ENCODE measurements at places on chromosomes 5 and 9.

- no peak for DNase-seq
These were observed 6.5 kb downstream of the ZNF462 start for GRCh38 chr9:106869458-106869857.

- DNase-seq = no peak
These were observed 459.0 kb upstream of the KLF4 start for GRCh38 chr9:107948601-107949000.

DNA sequence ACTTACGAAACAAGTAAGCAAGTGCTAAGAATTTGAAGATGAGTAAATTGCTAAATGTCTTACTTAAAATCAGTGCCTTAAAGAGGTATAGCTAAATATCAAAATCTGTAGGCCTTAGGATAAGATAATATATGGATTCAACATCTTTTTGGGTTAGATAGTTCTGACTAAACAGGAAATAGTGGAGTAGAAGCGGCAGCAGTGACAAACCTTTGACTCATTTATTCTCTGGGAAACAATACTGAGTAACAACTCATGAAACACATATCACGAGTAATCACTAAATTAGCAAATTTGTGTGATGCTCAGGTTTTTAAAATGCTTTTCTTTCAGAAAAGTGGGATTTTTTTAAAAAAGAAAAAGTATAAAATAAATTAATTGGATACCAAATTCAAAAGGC lies 762.1 kb upstream of the TYRP1 start:
- no peak for DNase-seq

GRCh38 chr5:56123531-56124243 lies 109.4 kb downstream of the ANKRD55 start:
- DNase-seq = no peak

GRCh38 chr9:80285326-80285725 lies 713.6 kb downstream of the TLE4 start:
- DNase-seq = no peak

DNA sequence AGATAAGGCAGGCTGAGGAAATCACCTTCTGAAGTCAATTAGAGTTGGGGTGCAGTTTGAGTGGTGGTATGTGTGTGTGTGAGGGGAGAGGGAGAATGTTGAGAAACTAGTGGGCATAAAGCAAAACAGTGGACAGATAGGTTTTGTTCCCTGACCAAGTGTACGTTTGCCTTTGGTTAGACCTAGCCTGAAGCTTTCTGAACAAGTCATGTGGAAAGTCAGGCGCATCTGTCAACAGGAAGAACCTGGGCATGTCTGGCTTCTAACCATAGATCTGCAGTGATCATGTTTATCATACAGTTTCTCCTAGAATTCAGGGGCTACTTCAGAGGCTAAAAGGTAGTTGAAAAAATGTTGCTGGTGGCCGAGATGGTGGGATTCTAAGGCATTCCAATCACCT lies 143.2 kb upstream of the PCA3 start:
- no peak for DNase-seq

DNA sequence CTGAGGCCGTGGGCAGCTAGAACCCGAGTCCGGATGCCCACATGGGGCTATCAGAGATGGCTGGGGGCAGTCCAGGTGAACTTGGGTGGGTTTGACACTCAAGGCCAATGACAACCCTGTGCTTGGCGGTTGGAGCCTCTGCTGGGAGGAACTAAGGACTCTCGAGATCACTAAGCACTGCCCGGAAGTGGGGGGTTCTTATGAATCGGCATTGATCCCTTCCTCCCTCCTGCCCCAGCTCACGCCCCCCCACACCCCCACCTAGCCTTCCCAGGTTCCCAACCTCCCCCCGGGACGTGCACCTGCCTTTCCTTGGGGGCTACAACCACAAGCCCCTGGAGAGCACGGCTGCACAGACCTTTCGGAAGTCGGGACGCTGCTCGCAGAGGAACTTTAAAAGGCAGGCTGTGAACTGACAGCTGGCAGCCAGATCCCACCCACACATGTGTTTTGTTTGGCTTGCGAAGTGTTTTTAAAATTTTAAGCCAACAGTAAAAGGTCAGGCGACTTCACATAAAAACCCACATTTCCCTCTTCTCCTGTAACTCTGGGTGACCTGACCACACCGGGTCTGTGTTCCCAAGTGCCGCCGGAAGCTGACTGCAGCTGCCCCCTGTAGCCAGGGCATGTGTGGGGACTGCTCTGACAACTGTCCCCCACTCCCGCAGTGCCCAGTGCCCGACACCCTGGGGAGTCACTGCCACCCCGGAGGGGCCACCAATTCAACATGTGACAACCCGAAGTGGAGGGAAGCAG lies 5.1 kb upstream of the RALGDS start:
- DNase-seq = no peak

- DNase-seq = no peak
These were observed 41.7 kb downstream of the KCNV2 start for GRCh38 chr9:2758898-2759510.

DNA sequence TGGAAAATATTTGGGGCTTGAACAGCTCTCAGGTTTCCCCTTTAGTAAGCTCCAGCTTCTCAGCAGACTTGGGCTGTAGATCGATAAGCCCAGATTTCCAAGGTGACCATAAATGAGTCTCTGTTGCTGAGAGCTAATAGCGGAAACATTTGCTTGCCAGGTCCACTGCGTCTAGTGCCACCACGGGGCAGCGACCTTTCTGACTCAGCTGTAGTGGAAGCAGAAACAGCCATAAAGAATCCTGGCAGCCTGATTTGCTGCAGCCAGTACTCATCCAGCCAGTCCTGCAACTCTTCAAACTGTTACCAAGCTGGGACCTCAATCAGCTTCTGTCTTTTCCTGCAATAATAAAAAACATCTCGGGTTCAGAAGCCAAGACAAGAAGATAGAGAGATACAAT lies 241.7 kb downstream of the DOCK8 start:
- DNase-seq = no peak

DNA sequence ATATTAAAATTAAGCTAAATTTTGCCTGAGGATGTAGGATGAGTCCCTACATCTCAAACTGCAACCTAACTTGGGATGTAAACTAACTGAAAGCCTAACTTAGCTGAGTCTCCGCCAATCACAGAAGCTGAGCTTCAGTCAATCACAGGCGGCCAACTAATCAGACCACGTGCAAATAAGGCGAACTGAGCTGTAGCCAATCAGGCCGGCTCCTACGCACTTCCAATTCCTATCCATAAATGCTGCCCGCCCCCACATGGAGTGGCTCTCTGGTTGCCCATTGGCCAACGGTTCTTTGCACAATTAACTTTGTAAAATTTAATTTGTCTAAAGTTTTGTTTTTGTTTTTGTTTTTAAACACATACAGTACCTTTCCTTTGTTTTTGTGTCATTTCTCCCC lies 13.9 kb upstream of the GPX8 start:
- no peak for DNase-seq

GRCh38 chr5:58224221-58224620 lies 235.7 kb downstream of the PLK2 start:
- no peak for DNase-seq

DNA sequence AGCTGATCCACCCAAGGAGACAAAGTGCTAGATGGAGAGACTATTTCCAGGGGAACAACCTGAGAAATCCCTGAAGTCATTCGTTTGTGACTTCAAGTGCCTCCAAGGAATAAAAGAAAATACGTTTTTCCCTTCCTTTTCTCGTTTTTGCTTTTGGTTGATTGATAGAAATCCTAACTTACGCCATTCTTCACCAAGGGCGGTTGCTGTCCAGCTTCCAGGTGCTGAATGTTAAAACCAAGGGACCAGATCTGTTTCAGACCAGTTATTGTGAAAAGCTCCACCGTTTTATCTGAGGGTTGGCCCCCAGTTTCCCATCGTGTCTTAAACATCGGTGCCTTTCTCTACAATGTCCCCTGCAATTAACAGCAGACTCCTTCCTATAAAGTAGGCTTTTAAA lies 600.7 kb upstream of the SGCD start:
- DNase-seq = no peak

DNA sequence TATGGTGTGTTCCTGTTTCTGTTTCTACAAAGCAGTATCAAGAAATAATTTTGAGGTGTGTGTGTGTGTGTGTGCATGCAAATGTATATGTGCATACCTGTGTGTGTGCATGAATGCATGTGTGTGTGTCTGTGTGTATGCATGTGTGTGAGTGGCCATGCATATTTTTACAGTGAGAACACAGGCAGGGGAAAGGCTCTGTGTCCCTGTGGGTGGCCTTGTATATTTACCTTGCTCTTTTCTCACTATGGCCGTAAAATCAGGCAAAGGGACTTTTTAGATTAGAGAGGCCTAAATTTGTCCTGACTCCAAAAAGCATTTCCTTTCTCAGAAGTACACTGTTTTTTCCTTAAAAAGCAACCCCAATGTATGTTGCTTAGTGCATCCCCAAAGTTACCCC lies 293.4 kb downstream of the MARCHF11 start:
- no peak for DNase-seq

- no peak for DNase-seq
These were observed 30.1 kb downstream of the PTPA start for GRCh38 chr9:129141066-129142041.

DNA sequence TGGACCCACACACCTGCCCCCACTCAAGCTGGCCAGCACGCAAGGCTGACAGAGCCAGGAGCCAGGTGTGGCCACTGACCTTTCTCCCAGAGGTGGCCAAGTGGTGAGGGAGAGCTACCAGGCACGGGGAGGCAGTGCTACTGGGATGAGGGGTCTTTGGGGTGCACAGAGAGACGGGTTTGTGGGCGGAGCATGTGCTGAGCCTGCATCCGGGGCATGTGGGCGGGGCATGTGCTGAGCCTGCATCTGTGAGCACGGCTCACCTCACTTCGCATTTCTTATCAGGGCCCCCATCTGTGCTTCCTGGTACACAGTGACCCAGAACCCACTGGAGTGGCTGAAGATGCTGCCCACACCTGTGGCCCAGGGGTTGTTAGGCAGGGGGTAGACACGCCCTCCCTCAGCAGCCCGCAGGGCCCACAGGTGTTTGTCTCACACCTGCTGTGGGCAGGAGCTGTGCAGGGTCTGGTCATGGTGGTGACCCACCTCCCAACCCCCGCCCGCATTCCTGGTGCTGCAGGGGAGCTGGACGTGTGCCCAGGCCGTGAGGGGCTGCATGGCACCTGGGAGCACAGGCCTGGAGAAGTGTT lies 21.5 kb downstream of the CCDC187 start:
- no peak for DNase-seq

DNA sequence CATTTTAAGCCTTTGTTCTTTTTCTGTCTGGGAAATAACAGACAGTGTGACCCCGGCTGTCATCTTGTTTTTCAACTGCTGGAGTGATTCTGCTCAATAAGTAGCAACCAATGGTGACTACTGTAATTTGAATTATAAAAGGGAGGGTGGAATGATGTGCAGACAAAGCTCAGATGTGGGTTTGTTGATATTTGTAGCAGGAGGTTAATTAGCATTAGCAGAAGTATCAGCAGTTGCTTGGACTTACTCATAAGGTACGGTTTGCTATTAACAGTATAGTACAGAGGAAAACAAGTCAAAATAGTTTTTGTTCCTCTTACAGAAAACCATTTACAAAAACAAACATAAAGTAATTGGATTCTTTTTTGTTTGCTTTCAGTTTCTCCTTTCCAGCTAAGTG lies 140.4 kb downstream of the TUSC1 start:
- DNase-seq = no peak

DNA sequence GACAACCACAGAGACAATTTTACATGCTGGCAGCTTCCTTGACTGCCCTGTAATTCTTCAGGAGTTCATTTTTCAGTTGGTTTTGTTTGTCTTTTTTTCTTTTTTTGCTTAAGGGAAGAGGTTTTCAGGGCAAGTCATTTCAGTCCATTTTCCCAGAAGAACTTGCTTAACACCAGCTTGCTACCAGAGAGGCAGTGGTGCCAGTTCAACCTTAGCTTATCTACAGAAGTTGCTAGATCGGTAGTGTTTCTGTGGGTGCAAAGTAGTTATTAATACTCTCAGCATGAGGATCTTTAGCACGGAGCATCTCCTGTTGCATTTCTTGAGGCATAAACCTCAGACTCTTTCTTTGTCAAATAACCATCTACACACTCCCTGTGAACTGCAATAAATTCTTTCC lies 1.1 kb downstream of the SPEF2 start:
- no peak for DNase-seq

GRCh38 chr9:99851500-99851822 lies 29.8 kb downstream of the NR4A3 start:
- DNase-seq = no peak

- DNase-seq = no peak
These were observed 66.7 kb upstream of the ADRA1B start for GRCh38 chr5:159849437-159850083.
